ENCODE measurements at places on chromosomes 3 and 15.

GRCh38 chr3:114756506-114757279, 390.4 kb downstream of the ZBTB20 start:
- DNase-seq: no peak

GRCh38 chr3:43086460-43087165, 19.3 kb downstream of the POMGNT2 start:
- DNase-seq: no peak

GRCh38 chr3:16866571-16866970, 18.2 kb upstream of the PLCL2 start:
- DNase-seq: no peak

DNA sequence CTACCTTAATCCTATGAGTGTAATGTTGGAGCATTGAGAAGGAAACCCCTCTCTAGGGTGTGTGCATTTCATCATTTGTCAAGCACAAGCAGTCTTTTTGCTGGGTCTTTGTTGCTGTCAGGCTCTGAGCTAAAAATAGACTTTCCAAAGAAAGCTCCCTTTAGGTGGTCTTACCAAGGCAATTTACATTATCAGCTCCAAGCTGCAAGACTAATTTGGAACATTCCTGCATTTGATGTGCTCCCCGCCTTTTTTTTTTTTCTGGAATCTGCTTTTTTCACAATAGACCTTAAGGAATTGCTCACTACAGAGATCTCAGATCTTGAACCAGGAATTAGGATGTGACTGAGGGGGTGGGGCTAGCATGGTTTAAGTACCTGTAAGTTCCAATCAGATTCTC, 60.6 kb upstream of the STAC start:
- DNase-seq: no peak

- no peak for DNase-seq
Measured at GRCh38 chr15:52439470-52439869, 89.2 kb downstream of the MYO5A start.

Measured in stimulated activated CD4-positive, alpha-beta T cell treated with anti-CD3 and anti-CD28 coated beads, Interleukin-4, amount 100 ng/mL, for 1 hour (primary cell).